ENCODE measurements at places on chromosomes 1 and 21.

DNA sequence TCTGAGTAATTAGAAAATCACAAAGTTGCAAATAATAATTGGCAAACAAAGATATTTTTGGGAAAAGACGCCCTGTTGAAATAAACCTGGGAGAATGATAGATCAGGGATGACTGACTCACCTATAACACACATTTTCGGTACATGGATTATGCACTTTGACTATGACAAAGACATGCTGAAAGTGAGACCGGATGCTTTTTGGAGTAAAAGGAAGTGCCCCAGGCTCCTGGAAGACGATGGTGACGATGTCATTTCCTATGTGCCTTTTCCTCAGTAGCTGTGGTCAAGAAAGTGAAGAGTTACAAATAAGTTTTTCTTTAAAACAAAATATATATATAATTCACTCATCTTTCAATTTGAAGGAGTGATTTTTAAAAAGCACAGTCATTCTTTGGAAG, 158.7 kb downstream of the SIPA1L2 start:
- no peak for DNase-seq

GRCh38 chr1:66985835-66986234, 61.0 kb downstream of the MIER1 start:
- DNase-seq, result no peak

DNA sequence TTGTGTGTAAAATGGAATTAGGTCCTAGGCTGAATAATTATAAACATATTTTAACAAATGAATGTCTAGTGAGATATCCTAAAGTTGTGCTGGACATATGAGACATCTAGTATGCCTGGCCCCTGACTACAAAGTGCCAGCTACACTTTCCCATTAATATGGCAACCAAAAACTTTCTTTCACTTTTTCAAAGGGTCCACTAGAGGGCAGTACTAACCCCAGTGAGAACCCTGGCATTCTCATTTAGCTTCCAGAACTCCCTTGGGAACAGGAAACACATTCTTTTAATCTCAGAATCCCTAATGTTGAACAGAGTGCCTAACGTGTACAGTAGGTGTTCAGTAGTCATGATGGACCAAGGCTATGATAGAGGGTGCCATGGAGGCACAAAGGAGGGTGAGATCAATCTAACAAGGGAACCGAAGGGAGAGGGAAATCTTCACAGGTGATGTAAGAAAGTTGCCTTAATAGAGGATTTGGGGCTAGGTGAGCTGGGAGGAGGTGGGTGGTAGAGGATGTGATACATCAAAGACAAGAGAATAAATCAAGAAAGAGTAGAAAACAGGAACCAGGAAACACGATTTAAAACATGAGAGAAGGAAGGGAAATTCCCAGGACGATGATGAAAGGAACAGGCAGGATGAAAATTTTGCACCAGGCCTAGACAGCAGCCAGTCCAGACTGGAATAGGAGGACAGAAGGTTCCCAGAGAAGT, 41.6 kb downstream of the NSL1 start:
- DNase-seq, result peak; percentile 48

DNA sequence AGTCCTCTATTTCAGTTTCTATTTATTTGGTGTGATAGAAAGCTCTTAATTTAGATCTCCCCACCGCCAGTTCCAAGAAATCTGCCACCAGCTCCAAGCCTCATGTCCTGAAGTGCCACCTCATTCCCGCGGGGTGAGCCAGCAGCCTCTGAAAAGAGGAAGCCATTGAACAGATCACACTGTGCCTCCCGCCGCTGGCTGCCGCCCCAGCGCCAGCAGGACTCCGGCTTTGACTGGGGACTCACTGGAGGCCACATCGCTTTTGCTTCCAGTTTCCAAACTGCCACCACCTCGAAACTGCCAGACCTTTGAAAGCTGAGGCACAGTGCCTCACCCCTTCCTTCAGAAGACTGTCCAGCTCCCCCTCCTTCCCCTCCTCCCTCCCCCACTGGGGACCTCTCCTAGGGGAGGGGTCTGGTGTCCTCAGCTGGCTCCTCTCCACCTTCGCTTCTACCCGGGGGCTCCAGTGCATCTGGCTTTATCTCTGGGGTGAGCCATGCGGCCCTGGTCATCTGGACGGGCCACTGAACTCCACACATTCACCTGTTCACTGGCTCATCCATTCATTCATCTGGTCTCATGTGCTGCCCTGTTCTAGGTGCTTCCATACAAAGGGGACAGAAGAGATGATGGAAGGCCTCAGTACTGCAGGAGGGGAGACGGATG, 58.9 kb downstream of the VPS26C start:
- no peak for DNase-seq

DNA sequence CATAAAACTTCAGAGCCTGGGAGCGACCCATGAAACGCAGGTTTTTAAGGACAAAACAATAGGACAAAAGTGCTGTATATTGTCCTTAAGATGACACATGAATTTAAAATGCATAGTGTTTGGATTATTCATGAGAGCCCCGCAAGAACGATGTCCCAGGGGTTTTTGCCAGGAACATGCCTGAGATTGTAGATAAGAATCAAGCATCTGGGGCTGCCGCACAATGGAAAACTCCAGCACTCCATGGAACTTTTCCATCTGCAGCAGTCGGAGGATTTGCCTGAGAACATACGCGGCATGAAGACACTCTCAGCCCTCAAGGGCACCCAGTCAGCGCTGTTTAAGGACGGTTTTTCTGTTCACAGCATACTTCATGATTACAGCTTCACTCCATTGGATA, 5.3 kb upstream of the ERG start:
- no peak for DNase-seq

DNA sequence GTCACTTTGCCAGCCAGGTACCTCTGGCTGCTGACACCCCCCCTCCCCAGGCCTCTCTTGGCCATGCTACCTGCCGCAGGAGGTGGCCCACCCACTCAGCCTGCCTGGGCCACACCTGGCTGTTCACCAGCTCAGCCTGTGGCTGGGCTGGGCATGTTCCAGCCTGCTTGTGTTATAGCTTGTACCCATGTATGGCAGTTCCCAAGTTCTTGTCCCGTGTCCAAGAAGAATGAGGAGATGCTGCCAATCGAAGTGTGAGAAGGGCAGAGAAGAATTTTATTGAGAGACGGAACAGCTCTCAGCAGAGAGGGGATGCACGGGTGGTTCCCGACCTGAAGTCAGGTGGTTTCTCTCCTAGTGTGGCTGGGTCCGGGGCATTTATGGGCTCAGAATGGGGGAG, 3.9 kb upstream of the MMEL1 start:
- DNase-seq, result no peak

DNA sequence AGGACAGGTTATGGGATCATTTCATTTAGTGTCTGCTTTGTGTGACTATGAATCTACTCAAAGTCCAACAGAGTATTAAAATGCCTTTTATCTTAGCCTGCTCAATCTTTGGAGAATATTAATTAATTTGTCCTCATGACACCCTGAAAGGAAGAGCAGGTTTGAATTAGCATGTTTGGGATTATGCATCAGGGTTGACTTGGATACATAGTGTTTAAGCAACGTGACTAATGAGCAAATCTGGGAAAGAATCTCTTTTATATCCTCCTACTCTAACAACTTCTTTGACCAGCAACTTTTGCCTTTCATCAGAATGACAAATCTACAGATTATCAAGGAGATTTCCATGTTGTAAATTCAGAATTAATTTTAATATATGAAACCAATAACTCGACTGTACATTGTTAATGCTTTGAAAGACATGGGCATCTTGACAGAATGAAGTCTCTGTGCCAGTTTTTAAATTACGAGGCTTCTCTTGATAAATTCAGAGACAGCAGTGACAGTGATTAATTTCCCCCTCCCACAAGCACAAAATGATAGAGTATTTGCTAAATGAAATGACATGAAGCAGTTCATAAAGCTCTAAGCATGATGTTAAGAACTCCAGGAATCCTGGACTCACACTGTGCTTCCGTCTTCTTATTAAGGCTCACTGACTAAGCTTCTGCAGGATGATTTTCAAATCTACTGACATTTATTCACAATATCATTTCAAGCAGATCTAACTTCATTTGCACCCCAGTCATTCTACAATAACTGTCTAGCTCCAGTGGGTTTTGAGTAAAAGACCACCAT, 156.5 kb downstream of the PCNX2 start:
- DNase-seq, result no peak

GRCh38 chr1:195158091-195158490, 1450.1 kb downstream of the KCNT2 start:
- DNase-seq, result no peak

- no peak for DNase-seq
Measured at GRCh38 chr1:25083481-25084345, 148.6 kb downstream of the SYF2 start.

Measured in AG09309 (cell line).